Hematopoietic multipotent progenitor cell treated with erythropoietin and hydrocortisone succinate and interleukin-3 and kit ligand, for 17 days (in vitro differentiated cells): ENCODE measurements at places on chromosomes 3 and 15.

GRCh38 chr15:91941871-91942658 is 88.6 kb downstream of the SLCO3A1 start:
- no peak for DNase-seq

- no peak for DNase-seq
These were observed 55.6 kb upstream of the CGNL1 start for GRCh38 chr15:57320631-57321220.

GRCh38 chr3:52458031-52458760 is 2.8 kb downstream of the NISCH start:
- no peak for DNase-seq

DNA sequence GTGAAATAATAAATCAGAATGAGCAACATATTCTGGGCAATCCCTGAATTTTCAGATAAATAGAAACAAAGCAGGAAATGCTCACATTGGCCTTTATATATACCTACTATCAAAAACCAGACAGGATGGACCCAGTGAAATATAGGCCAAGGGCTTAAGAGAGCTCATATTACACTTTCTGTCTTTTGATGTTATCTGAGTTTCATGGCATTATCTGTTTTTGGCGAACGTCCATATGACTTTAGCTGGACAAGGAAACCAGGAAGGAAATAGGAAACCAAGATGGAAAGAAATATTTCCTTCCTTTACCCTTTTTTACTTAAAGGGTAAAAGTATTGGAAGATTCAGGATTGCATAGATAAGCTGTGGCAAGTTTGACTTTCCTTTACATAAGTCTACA is 274.8 kb downstream of the THSD4 start:
- DNase-seq: no peak

DNA sequence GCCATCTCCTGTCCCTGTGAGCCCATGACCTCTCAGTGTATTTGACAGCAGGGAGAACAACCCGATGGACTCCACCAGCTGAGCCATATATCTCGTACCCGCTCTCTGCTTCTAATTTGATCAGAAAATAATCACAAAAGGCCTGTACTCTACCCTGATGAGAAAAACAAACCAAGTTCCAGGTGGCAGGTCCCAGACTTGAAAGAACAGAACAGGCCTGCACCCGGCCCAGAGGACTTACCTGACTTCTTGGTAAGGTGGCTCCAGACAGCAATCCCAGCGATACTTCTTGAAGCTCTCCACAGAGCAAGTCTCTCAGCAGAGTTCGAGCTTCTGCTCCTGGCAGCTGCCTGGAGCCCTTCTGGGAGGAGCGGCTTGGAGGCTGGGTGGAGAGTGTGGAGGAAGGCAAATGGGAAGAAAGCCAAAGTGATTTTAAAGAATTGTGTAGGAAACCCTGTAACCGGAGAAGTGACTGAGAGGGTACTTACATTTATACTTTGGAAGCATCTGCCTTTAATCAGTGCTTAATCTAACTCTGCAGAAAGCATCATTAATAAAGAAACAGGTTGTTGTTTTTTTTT is 91.6 kb downstream of the SCN11A start:
- DNase-seq: no peak

DNA sequence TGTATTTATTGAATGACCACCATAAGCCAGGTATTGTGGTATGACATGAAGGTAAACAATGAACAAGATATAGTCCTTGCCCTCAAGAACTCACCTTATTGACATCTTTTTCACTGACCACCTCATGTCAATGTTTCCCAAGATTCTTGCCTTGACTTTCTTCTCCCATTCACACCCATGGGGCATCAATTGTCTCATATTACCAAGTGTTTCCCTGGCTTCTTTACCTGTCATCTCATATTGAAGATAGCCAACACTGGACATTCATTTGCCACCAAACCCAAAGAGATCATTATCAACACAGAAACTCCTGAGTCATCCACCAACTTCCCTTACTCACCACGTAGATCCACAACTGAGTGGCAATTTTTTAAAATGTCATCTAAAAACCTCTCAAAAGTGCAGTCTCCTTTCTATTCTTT is 2.2 kb downstream of the EFHB start:
- peak; percentile 27 for DNase-seq

GRCh38 chr3:24149032-24149431 is 203.9 kb downstream of the NR1D2 start:
- DNase-seq: no peak

DNA sequence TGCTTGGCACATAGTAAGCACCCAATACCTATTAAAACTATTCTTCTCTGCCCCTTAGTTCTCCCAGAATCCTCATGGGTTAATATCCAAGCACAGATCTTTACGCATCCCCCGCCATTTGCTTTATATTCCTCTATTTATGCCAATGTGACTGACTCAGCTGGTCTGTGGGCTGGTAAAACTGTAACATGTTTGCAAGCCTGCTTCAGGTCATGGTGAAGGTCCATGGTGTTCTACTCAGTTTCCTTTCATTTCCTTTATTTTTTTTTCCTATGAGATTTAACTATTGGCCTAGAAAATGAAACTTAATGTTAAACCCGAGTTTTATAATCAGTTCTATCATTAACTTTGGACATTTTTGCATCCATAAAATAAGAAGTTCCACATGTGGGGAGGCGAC is 47.0 kb downstream of the FRMD4B start:
- DNase-seq: no peak

DNA sequence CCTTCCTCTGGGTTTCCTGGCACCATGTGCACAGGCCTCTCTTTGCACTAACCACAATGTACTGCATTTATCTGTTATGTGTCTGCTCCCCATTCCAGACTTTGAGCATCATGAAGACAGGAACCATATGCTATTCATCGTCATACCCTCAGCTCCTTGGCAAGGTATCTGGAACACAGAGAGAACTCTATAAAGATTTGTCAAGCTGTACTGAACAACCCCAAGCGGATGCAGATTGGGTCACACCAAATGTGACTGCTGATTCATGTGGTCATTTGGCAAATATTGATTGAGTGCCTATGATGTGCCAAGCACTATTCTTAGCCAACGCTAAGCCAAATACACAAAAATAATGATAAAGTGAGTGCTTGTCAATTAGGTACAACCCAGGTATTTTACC is 7.5 kb upstream of the MEGF11 start:
- DNase-seq: no peak

- DNase-seq: no peak
These were observed 32.5 kb upstream of the CHRNB4 start for GRCh38 chr15:78673476-78673875.

- DNase-seq: no peak
These were observed 97.7 kb upstream of the TBC1D5 start for GRCh38 chr3:17840126-17840525.

DNA sequence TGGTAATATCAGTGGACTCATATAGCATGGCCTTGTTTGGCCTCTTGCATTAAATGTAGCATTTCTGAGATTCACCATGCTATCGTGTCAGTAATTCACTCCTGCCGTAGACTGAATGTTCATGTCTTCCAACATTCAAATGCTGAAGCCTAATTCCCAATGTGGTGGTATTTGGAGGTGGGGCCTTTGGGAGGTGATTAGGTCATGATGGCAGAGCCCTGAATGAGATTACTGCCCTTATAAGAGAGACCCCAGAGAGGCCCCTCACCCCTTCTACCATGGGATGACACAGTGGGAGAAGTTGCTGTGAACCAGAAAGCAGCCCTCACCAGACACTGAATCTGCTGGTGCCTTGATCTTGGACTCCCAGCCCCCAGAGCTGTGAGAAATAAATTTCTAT is 241.4 kb downstream of the VPS13C start:
- DNase-seq: no peak

GRCh38 chr15:66773129-66773873 is 71.3 kb downstream of the SMAD6 start:
- DNase-seq: no peak

GRCh38 chr15:98715890-98716443 is 67.6 kb downstream of the IGF1R start:
- DNase-seq: no peak

DNA sequence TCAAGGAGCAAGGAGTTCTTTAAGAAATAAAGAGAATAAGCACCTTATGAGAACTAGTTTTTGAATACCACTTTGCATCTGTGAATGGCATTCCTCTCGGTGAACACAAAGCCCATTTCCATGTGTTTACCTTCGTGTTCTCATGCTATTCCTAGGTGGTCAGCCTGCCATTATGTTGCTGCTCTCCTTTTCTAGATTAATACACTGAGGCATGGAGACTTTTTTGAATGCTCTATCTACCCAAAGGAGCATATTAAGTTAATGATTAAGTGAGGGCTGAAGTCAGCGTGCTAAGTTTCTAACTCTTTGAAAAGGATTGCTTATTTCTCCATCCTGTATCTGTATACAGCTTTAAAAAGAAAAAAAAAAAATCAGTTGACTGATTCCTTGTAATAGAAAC is 394.5 kb downstream of the MECOM start:
- DNase-seq: no peak

DNA sequence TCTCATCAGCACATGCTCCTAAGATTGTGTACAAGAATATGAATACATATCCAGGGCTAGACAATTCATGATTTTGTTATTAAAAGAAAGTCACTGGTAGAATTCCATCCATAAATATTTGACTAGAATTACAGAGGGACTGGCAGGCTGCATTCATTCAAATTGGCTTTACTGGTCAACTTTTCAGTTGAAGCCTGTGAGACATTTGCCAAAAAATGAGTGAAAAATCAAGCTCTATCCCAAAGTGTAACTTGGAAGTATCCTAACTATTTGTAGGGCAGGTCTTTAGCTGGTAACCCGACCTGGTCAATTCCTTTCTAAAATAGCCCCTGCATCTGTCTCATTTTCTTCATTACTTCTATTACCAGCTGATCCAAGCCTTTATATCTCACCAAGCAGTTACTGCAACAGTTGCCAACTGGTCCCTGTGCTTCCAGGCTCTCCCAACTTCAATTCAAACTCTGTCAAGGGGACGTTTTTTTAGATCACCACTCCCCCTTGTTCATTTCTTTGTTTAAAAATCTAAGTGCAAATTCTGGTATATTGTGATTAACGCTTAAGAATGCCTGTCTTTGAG is 173.1 kb upstream of the TBL1XR1 start:
- DNase-seq: no peak

DNA sequence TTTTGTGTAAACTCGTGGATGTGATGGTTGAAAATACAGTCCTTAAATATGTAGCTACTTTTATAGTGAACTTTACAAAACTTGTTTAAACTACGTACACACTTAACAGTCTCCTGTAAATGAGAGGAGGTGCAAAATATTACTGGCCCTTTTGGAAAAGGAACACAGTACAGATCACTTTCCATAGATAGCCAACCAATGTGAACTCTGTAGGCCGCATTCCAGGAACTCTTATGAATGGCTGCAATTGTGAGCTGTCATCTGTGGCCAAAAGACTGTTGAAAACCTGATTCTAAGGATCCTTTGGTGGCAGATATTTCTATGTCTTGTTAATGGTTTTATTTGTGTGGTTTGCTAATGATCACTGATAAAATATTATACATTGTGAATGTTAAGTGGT is 6.2 kb downstream of the TSC22D2 start:
- peak; percentile 49 for DNase-seq

DNA sequence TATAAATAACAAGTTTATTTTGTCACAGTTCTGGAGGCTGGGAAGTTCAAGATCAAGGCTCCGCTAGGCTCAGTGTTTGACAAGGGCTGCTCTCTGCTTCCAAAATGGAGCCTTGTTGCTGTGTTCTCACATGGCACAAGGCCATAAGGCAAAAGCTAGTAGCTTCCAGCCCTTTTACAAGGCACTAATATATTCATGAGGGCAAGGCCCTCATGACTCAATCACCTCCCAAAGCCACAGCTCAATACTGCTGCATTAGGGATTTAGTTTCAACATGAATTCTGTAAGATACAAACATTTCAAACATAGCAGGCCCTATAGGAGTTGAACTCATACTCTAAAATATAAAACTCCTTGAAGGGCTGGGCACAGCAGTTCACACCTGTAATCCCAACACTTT is 30.2 kb downstream of the ZBTB11 start:
- no peak for DNase-seq

GRCh38 chr3:125129512-125129997 is 73.8 kb upstream of the HEG1 start:
- DNase-seq: no peak

- no peak for DNase-seq
These were observed 12.8 kb upstream of the FSIP1 start for GRCh38 chr15:39795486-39795885.

GRCh38 chr3:119585208-119585607 is 5.9 kb downstream of the ADPRH start:
- DNase-seq: no peak

GRCh38 chr3:186966406-186966805 is 36.1 kb downstream of the ST6GAL1 start:
- DNase-seq: no peak

- no peak for DNase-seq
These were observed 329.8 kb upstream of the FRG2C start for GRCh38 chr3:75334299-75334698.

GRCh38 chr3:177401375-177401774 is 204.1 kb upstream of the TBL1XR1 start:
- DNase-seq: no peak

DNA sequence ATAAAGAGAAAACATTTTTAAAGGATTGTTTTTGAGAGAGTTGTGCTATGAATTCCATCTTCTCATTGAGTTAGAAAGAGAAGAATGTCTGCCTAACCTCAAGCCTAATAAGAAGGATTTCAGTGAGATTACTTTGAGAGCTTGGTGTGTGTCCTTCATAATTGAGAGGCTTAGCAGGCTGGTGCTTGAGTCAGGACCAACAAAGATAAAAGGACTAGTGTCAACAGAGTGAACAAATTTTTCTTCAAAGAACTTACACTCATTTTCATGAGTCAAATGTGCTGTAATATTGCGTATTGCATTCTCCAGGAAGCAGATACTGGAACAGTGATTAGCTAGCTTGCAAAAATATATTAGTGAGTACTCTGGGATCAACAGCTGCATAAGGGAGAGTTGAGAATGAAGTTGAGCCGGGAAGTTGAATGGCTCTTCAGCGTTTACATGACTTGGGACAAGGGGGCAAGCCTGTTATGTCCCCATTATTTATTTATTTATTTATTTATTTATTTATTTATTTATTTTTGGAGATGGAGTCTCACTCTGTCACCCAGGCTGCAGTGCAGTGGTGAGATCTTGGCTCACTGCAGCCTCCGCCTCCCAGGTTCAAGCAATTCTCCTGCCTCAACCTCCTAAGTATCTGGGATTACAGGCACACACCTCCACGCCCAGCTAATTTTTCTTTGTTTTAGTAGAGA is 37.5 kb upstream of the SLITRK3 start:
- DNase-seq: no peak

GRCh38 chr15:63940966-63941620 is 105.2 kb downstream of the DAPK2 start:
- no peak for DNase-seq

GRCh38 chr3:146166415-146166821 is 5.4 kb upstream of the PLOD2 start:
- DNase-seq: no peak

- DNase-seq: peak; percentile 50
These were observed 99.9 kb upstream of the MLF1 start for GRCh38 chr3:158470944-158471638.
